ENCODE measurements at places on chromosomes 2 and 18.

GRCh38 chr2:224947566-224947965 is 94.7 kb downstream of the DOCK10 start:
- no peak for DNase-seq

GRCh38 chr2:143294068-143294467 is 164.8 kb downstream of the ARHGAP15 start:
- DNase-seq = no peak

- no peak for DNase-seq
Observed at GRCh38 chr2:127174640-127175039, 45.5 kb downstream of the CYP27C1 start.

DNA sequence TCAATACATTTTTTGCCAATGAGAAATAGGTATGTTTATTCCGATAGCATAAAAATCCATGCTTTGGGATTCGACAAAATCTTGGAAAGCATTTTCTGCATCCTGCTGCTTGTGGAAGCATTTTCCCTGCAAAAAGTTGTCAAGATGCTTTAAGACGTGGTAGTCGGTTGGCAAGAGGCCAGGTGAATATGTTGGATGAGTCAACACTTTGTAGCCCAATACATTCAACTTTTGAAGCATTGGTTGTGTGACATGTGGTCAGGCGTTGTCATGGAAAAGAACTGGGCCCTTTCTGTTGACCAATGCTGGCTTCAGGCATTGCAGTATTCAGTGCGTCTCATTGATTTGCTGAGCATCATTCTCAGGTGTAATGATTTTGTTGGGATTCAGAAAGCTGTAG is 764.5 kb downstream of the TRIB2 start:
- DNase-seq = no peak

GRCh38 chr2:241314226-241315092 is 1.0 kb downstream of the HDLBP start:
- DNase-seq = no peak

GRCh38 chr2:120635146-120635545 is 100.5 kb upstream of the GLI2 start:
- DNase-seq = no peak

- DNase-seq = no peak
Observed at GRCh38 chr18:72675394-72675793, 131.3 kb upstream of the CBLN2 start.

DNA sequence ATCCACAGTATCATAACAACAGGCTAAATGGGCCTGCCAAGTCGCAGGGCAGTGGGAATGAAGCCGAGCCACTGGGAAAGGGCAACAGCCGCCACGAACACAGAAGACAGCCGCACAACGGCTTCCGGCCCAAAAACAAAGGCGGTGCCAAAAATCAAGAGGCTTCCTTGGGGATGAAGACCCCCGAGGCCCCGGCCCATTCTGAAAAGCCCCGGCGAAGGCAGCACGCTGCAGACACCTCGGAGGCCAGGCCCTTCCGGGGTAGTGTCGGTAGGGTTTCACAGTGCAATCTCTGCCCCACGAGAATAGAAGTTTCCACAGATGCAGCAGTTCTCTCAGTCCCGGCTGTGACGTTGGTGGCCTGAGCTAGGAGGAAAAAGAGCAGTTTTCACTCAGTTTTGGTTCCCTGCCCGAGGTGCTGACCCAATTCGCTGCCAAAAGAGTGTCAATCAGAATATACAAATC is 32.2 kb downstream of the KCTD18 start:
- no peak for DNase-seq

GRCh38 chr2:241224851-241225438 is 36.5 kb downstream of the ANO7 start:
- no peak for DNase-seq

GRCh38 chr2:190446193-190446592 is 38.0 kb downstream of the MFSD6 start:
- no peak for DNase-seq

GRCh38 chr2:176733698-176734430 is 464.6 kb downstream of the MTX2 start:
- no peak for DNase-seq

- DNase-seq = no peak
Observed at GRCh38 chr2:105936954-105937353, 192.2 kb downstream of the NCK2 start.

GRCh38 chr2:104741860-104742259 is 112.1 kb upstream of the POU3F3 start:
- no peak for DNase-seq

DNA sequence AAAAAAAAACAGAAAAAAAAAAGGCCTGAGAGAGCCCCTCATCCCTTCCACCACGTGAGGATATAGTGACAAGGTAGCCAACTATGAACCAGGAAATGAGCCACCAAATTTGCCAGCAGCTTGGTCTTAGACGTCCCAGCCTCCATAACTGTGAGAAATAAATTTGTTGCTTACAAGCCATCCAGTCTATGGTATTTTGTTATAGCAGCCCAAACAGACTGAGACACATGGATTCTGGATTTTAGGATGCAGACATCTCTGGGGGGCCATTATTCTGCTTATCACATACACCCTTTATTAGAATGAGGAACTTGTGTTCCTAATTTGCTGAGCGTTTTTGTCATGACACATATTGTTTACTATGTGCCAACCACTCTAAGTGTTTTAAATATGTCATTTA is 5.4 kb upstream of the YIPF4 start:
- DNase-seq = no peak

All from LoVo (cell line).